ENCODE measurements at places on chromosomes 16 and 17.

DNA sequence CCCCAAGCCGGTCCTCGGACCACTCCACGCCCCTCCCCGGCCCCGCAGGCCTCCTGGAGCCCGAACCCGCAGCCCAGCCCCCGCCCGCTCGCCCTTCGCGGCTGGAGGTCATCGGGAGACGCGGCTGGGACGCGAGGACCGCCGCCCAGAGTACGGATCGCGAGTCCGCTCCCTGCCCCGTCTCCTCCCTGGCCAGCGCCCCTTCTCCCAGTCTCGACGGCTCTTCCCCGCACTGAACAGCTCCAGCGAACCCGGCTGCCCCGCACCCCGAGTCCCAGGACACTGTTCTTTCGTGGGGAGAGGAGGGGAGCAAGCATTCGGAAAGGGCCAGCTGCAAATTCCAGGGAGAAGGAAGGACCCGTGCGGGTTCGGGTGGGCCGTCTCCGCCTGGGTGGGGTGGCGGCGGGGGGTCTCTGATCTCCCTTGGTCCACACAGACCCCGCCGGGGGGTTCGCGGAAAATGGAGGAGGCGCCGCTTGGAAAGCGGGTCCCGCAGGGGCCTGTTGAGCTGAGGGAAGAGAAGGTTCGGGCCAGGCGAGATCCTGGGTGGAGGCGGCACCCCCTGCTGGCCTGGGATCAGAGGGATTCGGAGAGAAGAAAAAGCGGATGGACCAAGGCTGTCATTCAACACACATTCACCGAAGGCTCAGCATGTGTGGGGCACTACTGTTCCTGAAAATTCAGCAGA is 632 bp upstream of the RTN4RL1 start:
- peak; percentile 85 for DNase-seq

- DNase-seq: no peak
Observed at GRCh38 chr17:67431249-67432015, 54.4 kb downstream of the PITPNC1 start.

GRCh38 chr17:72421128-72422092 is 300.6 kb downstream of the SOX9 start:
- peak; percentile 80 for DNase-seq

DNA sequence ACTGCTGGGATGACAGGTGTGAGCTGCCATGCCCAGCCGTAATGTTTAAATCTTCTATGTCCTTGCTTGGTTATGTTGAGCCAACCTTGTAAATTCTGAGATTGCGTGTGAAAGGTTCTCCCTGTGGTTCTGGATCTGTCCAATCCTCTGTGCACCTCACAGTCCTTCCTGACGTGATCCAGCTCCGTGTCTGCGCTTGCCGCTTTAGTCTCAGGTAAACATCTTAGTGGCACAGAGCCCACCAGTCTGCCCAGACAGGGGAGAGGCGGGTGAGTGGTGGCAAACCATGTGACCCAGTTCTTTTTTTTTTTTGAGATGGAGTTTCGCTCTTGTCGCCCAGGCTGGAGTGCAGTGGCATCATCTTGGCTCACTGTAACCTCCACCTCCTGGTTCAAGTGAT is 13.9 kb downstream of the SLC25A10 start:
- DNase-seq: peak; percentile 85

DNA sequence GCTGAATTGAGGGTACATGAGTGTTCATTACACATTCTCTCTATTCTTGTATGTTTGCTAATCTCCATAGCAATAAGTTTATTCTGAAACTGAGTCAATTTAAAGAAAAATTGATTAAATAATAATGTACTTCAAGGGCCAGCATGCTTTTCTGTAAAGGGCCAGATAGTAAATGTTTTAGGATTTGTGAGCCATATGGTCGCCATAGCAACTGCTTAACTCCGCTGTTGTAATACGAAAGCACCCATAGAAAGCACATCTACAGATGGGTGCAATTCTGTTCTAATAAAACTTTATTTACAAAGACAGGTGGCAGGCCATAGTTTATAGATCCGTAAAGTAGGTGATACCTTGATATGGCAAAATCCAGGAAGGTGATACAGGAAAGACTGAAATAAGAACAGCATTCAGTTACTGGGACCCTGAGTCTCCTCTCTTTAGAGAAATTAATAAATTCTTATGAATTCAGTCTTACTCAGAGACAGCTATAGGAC is 36.6 kb downstream of the GRIN2A start:
- no peak for DNase-seq

DNA sequence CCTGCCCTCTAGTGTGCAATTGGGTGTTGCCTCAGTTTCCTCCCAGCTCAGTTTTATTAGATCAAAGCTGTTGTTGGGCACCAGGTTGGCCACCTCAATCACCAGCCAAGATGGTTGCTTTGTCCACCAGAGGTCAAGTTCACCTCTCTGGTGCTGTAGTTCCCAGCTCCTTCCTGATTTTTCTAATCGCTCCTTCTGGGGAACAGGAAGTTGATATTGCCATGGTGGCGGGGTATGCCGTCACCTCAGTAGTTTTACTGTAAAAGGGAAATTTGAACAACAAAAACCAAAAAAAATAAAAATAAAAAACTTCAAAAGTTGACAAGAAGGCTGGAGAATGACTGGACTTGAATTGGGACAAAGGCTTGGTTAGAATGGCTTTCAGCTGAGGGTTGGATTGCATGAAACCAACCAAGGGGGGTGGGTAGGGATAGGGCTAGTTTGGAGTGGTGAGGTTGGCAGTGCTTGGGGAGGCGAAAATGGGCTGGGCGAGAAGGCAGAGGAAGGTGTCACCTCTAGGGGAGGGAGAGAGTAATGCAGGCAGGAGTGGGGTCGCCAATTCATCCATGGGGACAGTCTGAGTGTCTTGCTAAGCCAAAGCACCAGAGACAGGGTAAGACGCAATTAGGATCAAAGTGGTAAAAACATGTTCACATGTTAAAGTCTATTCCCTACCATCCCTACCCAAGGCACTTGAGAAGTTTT is 6.2 kb downstream of the EFNB3 start:
- no peak for DNase-seq

DNA sequence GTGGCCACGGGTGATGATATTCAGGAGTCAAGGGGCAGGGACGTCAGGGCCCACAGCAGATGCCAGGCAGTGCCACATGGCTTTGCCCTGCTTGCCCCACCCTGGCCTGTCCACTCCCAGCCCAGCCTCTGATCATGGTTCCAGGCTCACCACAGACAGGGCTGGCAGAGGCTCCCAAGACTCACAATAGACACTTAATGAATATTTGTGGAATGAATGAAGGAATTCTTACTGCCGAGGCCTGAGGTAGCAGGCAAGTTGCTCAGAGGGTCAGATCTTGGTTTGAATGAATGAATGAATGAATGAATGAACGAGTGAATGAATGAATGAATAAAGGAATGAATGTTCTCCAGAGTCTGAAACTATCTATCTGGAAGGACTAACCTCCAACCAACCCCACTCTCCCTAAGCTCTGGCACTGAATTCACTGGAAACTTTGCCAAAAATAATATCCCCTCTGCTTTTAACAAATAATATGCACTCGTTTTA is 60.9 kb downstream of the RAI1 start:
- DNase-seq: no peak

DNA sequence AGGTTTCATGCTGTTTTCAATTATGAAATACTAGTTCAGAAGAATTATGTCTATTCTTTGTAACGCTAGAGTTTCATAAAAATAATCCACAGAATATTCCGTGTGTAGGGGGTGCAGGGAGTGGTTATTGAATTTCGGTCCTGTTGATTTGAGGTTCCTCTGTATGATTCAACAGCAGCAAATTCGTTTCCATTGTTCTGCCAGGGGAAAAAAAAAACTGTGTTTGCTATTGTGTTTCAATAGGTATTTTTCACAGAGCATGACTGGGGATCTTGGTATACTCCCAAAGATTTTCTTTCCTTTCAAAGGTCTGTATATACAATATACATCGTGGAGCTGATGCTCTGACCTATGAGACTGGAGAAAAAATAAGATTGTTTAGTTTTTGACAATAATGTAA is 15.8 kb downstream of the SHISA9 start:
- no peak for DNase-seq

DNA sequence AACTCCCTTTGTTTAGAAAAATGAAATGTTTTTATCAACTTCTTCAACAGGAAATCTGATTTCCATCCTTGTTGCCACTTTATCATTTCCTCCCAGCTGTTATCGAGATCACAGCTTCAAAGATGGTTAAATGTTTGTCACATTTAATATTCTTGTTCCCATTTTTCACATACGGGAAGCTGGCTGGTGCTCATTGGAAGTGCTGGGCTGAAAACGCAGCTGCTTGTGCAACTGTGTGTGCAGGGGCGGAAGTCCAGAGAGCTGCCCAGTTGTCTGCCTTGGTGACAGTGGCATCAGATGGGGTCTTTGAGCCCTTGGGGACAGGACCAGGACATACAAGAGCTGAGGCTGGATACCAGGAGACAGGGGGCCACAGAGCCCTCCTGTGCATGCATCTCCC is 549.2 kb upstream of the CDH11 start:
- no peak for DNase-seq
